ENCODE measurements at places on chromosomes 12 and 14.
A peak's percentile ranks its signal among the peaks of the same experiment; 100 is the strongest.

GRCh38 chr12:103279444-103279843, 216.3 kb downstream of the C12orf42 start:
- DNase-seq, result peak; percentile 79

GRCh38 chr12:24173067-24173466, 223.6 kb upstream of the SOX5 start:
- DNase-seq, result no peak

DNA sequence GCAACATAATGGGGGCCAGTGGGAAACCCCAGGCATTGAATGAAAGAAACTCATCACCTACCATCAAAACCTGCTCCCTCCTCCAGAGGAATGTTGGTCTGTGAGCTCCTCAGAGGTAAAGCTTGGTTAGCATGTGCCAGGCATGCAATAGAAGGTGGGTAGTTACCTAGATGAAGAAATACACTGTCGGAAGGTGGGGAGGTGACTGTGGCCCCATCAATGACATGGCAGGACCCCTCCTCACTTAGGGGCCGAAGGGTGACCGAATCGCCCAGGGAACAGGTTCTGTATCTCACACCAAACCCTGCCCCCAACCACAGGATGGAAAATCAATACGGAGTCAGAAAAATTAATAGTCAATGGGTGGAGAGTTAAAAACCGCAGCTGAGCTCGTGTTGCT, 135.6 kb downstream of the BCL11B start:
- no peak for DNase-seq

- peak; percentile 76 for DNase-seq
Observed at GRCh38 chr12:49201595-49202295, 12.9 kb upstream of the TUBA1A start.

DNA sequence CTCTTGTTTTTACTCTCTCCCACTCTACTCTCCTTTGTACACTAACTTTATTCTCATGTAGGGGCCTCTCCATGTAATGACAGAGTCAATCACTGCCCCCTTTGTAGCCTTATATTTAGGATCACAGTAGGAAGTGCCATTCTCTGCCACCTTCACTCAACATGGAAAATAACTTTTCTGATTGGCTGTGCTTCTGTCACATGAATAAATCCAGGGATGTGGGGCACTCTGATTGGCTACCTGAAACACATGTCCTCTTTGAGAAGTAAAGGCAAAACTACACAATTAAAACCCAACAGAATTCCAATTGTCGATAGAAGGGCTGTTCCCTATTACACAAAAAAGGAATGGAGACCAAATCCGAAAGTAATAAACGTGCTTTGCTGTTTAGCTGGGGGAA, at the start of gene RNASE9:
TSS of gene RNASE9 (minus strand) at position 87 of the 400 bp plus-strand sequence.
- no peak for DNase-seq

GRCh38 chr14:68876976-68877375, 84.1 kb upstream of the ZFP36L1 start:
- no peak for DNase-seq

Data from kidney tubule cell (primary cell).